Right ventricle myocardium superior (tissue), 1 donor: ENCODE measurements at places on chromosomes 5 and 9.

DNA sequence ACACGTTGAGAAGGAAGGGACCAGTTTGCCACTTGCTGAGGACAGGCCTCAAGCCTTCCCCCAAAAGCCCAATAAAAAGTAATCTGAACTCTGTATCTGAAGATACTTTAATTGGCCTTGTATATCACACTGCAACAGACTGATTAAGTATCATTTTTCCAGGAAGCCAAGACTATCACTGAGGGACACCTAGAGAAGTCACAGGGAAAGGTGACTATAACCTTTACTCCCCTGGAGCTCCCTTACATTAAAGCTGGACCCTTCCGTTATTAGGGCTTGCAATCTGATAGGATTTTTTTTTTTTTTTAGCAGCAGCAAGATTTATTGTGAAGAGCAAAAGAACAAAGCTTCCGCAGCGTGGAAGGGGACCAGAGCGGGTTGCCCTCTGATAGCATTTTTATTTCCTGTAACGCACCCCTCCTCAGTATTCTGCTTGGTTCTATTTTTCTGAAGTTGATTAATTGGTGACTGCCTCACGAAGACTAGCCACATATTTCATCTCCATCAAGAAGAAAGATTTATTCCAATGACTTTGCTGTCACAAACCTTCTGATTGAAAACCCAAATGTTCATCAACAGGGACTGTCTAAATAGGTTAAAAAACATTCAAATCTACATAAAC, 2.7 kb downstream of the CDC14B start:
- DNase-seq: no peak

GRCh38 chr9:69121155-69122081, 52.7 kb upstream of the TJP2 start:
- peak; percentile 61 for DNase-seq

- no peak for DNase-seq
These were observed 1.4 kb downstream of the PITX1 start for GRCh38 chr5:135032695-135032998.

- no peak for DNase-seq
These were observed 24.9 kb downstream of the TICAM2 start for GRCh38 chr5:115577329-115577728.

- DNase-seq: no peak
These were observed 16.8 kb downstream of the MEGF9 start for GRCh38 chr9:120697448-120697847.

GRCh38 chr5:90144625-90145327, 264.8 kb downstream of the CETN3 start:
- no peak for DNase-seq

GRCh38 chr5:58149746-58150145, 310.1 kb downstream of the PLK2 start:
- DNase-seq: no peak

GRCh38 chr5:111511174-111511830, 1.0 kb downstream of the STARD4 start:
- no peak for DNase-seq

GRCh38 chr9:2243666-2244555, 228.8 kb downstream of the SMARCA2 start:
- DNase-seq: no peak

GRCh38 chr5:74556631-74557595, 83.6 kb downstream of the ENC1 start:
- no peak for DNase-seq

- DNase-seq: no peak
These were observed 289.2 kb upstream of the NMUR2 start for GRCh38 chr5:152694231-152694630.

GRCh38 chr5:146130440-146131045, 25.2 kb upstream of the PLAC8L1 start:
- DNase-seq: no peak

DNA sequence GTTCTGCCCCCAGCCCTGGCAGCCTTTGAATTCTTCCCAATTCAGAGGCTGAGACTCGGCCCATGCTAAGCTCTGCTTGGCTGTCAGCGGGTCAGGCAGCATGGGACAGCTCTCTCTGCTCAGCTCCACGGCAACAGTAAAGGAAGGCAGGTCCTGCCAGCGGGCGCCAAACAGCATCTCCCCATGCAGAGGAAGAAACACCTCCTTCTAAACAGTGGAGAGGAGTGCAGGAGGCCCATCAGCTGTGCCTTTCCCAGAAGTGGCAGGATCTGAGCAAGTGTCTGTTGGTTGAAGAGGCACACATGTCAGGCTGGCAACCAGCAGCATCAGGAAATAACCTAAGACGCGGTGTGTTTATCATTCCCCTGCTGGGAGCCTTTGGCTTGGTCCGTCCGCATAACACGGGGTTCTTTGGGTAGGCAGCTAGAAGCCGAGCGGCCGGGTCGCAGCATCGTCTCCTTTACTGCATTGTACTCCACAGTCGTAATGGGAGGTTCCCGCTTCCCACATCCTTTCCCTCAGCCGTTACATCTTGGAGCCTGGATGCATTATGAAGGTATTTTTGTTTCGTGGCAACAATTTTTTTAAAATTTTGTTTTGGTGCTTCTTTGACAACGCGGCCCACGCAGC, 42.7 kb upstream of the NCS1 start:
- no peak for DNase-seq

DNA sequence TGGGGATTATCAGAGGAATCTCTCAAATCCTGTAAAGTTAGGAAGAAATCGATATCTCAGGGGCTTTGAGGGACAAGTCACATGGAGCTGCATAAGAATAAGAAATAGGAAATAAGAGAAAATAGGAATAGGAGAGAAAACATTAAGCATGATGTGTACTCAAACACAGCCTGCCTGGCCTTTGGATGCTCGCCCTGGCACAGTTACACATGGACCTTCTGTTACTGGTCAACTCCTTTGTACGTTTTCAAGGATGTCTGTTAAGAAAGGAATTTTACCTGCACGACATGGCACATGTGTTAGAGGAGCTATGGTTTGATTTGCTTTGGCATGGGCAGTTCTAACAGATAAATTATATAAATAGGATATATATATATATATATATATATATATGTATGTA, 321.2 kb downstream of the CDH12 start:
- DNase-seq: no peak

GRCh38 chr5:179613460-179614071, 9.9 kb downstream of the HNRNPH1 start:
- DNase-seq: no peak

- no peak for DNase-seq
These were observed 24.5 kb upstream of the GFPT2 start for GRCh38 chr5:180377556-180378197.

- DNase-seq: no peak
These were observed 24.0 kb downstream of the NDUFS6 start for GRCh38 chr5:1824903-1825841.

DNA sequence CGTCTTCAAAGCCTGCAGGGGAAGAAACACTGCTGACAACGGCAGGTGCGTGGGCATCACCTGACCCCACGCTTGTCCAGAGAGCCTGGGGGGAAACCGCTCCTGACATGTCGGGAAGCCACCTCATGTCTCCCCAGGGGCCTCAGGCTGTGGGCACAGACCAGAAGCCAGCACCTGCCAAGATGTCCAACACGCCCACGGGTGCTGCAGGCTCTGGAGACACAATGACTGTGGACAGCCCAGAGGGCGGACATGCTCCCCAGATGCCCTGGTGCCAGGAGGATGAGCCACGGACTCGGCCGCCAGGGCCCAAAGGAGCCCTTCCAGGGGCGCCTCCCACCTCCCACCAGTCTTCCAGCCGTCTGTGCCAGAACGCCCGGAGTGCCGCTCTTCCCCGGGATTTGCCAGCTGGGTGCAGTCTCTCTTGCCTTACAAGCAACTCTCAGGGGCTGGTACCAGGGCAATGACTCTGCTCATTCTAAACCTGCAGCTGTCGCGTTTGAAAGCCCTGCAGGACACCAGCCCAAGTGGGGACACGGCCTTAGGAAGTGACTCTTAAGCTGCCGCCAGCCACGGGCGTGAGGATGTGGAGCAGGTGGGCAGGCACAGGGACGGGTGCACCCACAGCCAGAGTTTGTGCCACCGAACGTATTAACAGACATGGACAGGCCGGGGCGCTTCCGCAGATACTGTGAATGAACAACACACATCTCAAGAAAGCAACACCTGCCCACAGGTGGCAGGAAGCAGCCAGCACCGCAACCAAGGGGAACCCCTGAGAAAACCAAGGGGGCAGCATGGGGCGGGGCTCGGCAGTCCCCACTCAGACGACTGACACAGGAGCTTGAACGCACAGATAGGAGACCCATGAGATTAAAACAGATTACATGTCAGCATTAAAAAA, 6.8 kb upstream of the LHX3 start:
- DNase-seq: no peak

DNA sequence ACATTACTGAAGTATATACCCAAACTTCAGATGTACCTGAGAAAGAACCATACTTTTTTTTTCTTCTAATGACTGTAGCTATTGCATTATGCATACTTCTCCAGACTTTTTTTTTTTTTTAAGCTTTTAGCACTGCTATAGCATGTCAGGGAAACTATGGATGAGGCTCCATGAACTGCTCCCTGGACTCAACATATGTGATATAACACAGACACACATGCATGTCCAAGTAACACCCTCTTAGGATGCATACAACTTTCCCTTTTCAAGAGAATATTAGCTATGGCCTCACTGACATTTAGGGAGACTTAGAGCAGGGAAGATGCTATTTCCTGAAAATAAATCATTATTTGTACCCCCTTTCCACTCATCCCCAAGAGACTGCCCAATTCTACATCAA, 499 bp upstream of the ASPN start:
- DNase-seq: no peak

- DNase-seq: no peak
These were observed 6.3 kb upstream of the MED7 start for GRCh38 chr5:157148734-157149615.

GRCh38 chr9:105835721-105836120, 141.4 kb downstream of the TMEM38B start:
- no peak for DNase-seq

DNA sequence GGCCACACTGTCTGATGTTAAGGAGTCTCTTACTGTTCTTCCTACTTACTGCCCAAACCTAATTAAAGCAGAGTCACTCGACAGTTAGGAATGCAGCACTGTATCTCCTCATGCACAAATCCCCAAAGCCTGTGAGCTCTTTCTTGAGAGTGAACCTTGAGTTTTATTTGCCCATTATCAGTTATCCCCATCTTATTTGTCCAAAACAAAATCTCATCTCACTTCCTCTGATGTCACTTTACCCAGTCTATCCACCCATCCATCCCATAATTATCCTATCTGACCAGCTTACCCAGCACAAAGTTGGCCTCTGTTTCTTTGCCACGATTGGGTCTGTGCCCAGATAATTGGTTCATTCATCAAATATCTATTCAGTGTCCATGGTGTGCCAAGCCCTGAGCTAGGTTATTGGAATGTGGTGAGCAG, 250.8 kb downstream of the SLIT3 start:
- no peak for DNase-seq

GRCh38 chr9:112249277-112249676, 74.2 kb upstream of the SUSD1 start:
- DNase-seq: no peak

DNA sequence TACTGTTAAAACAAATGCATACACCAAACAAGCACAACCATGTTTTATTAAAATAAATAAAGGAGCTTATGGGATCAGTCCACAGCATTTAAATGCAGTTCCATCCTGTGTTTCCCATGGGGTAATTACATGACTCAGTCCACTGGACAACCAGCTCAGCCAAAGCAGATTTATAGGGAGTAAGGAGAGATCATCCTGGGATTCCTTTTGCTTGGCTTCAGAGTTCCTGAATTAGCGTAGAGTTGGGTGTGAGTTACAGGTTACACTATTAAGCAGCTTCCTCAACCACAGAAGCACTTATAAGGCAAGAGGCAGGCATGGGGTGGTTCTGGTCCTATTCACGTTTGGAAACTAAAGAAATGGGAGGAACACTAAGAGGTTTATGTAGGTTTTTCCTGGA, 381.1 kb upstream of the ACTBL2 start:
- no peak for DNase-seq

DNA sequence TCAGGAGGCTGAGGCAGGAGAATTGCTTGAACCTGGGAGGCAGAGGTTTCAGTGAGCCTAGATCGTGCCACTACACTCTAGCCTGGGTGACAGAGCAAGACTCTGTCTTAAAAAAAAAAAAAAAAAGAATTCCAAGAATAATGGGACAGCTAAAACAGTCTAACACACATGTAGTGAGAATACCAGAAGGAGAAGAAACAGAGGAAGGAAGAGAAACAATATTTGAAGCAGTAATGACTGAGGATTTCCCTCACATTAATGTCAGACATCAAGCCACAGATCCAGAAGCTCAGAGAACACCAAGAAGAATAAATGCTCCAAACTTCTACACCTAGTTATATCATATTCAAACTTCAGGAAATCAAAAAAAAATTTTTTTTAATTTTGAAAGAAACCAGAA, 47.1 kb upstream of the EFNA5 start:
- DNase-seq: no peak
